CD4-positive, alpha-beta T cell treated with Interleukin-6 at 100 ng/mL for 8 hours (primary cell): ENCODE measurements at places on chromosomes 7 and 10.

- DNase-seq = no peak
Measured at GRCh38 chr10:68074031-68074774, 880 bp downstream of the HERC4 start.

DNA sequence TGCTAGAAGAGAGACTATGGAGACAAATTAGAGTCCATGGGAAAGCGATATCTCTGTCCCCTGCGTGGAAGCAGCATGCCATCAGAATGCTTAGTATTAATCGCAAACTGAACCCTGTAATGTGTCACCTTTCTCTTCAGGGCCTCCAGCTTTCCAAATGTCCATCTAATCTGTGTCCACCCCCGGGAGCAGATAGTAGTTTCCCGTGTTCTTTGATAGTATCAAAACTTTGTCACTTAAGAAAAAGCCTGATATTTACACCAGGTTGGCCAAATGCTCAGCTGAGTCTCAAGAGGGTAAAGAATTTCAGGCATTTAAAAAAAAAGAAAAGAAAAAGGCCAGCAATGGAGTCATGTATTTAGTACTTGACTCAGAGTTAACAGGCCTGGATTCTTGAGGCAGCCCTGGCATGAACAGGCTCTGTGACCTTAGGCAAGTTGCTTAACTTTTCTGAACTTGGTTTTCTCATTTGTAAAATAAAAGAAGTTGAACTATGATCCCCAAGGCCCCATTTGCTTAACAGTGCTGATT, 10.4 kb upstream of the GSAP start:
- DNase-seq = no peak

DNA sequence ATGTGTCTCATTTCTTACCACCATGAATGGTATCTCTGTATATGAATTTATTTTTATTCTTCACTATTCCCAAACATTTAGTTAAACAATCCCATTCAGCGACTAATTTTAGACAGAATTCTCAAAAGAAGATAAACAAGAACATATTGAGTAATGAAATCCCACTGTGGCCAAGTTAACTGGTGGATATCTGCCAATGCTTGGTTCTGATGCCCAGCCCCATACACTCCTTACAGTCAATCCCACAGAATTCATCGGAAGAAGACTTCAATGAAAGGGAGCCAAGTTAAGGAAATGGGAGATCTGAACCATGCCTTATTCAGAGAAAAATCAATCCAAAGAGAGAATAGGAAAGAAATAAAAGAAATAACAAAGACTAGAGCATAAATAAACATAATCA, 518.0 kb downstream of the XPNPEP1 start:
- no peak for DNase-seq

- DNase-seq = no peak
Measured at GRCh38 chr7:157738066-157738460, 401.3 kb downstream of the DNAJB6 start.

DNA sequence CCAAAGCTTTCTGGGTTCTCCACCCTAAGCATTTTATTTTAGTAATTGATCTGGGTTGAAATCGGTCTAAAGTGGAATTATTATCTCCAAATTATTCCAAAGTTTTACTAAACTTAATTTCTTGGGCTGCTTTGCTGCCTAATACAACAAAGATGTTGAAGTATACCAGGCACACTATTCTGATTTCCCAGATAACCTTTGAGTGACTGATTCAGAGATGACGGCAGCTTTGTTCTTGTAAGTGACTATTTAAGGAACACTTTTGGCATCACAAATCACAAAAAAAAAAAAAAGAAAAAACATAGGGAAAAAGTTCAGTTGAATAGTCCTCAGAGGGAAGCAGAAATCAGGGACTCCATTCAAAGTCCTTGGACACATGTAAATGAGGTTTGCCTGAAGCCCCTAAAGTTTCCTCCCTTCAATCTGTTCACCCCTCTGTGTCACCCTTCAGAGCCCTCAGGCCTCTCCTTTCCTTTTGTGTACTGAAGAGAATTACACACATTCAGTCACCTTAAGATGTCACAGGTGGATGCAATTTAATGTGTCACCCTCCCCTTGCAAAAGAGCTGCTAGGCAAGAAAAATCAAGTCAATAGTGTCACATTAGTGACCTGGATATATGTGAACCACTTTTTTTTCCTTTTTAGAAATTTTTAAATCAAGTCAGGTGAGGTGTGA, 81.5 kb downstream of the RTKN2 start:
- DNase-seq = no peak

DNA sequence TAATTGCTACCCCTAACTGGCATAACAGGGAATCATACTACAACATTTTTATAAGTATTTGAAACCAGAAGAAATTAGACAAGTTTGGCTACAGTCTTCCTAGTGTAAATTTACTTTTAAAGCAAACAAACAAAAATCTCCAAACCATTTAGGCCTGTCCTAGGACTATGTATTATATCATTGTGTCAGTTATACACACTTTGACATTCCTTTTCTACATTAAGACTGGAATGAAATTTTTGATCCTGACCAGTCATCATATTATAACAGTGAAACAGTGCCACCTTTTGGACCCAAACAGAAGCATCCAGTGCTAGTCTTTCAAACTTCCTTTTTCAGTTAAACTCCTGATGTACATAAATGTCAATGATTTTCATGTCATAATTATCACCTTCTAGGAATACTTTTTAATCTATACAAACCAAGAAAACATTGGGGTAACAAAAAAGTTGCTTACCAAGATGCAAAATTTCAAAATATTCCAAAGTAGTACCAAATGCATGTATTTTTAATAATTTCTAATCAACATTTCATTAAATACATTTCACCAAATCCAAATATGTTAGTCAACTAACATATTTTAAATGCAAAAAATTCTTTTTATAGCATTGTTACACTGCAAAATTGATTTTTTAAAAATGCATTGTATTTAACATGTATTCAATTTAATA, 75.7 kb downstream of the IMMP2L start:
- peak; percentile 29 for DNase-seq

GRCh38 chr10:34814223-34814912, 728 bp downstream of the PARD3 start:
- no peak for DNase-seq
